NCI-H2107 (cell line): ENCODE measurements at places on chromosomes 3 and 15.

GRCh38 chr3:176041812-176042211 lies 1155.5 kb downstream of the TBL1XR1 start:
- no peak for DNase-seq

GRCh38 chr15:64703632-64703959 lies 71.8 kb downstream of the RBPMS2 start:
- DNase-seq, result no peak

GRCh38 chr3:150511122-150511821 lies 35.0 kb downstream of the SERP1 start:
- no peak for DNase-seq

GRCh38 chr15:101027273-101027901 lies 108.2 kb downstream of the LRRK1 start:
- no peak for DNase-seq
